Glutamatergic neuron (in vitro differentiated cells): ENCODE measurements at places on chromosomes 6 and 20.

- no peak for DNase-seq
These were observed 20.4 kb downstream of the TAF11 start for GRCh38 chr6:34867484-34867883.

- DNase-seq: no peak
These were observed 247.9 kb downstream of the CDH4 start for GRCh38 chr20:61499859-61500554.

GRCh38 chr6:67047996-67048395, 1341.0 kb upstream of the EYS start:
- no peak for DNase-seq

- peak; percentile 92 for DNase-seq
These were observed 14.6 kb downstream of the CD40 start for GRCh38 chr20:46132705-46133120.

- no peak for DNase-seq
These were observed 31.7 kb upstream of the NTSR1 start for GRCh38 chr20:62676976-62677375.

DNA sequence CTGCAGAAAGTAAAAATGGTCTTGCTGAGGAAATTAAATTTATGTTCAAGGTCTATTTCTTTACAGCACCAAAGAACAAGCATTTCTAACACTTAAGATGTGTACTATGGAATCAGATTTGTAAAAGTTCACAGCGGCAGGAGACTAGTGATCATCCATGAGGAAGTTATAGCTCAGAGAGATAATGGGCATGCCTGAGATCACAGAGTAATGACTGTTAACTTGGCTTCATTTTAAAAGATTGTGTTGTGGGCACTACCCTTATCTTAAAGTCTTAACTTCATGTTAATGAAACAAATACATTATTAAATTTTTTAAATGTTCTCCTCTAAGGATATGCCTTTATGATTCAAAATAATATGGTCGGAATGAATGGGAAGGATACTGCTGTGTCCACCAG, 168.6 kb downstream of the GMPR start:
- no peak for DNase-seq

- DNase-seq: peak; percentile 41
These were observed 42.3 kb upstream of the PTPN1 start for GRCh38 chr20:50467718-50468356.

- no peak for DNase-seq
These were observed 293.5 kb downstream of the CENPW start for GRCh38 chr6:126633373-126633772.

GRCh38 chr6:158575550-158575949, 15.7 kb downstream of the TMEM181 start:
- DNase-seq: no peak

- peak; percentile 10 for DNase-seq
These were observed 25.6 kb downstream of the COL20A1 start for GRCh38 chr20:63318391-63319163.

GRCh38 chr6:70474751-70475150, 61.4 kb downstream of the FAM135A start:
- DNase-seq: no peak

DNA sequence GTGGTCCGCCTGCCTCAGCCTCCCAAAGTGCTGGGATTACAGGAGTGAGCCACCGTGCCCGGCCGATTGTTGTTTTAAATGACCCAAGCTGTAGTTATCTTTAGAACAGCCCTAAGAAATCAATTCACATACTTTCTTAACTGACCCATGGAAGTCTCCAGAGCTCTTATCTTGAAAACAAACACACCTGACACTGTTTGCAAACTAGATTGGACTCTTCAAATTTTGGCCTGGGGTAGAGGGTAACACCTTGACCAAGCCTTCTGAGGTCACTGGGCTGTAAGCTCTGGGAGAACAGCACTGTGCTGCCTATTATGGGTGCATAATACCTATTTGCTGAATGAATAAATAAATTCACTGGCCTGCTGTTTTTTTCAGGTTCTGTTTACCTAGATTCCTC, 190.6 kb downstream of the AIG1 start:
- no peak for DNase-seq

GRCh38 chr20:3068986-3069900, 2.2 kb upstream of the OXT start:
- DNase-seq: no peak

GRCh38 chr6:124234801-124235200, 431.1 kb downstream of the NKAIN2 start:
- DNase-seq: no peak

GRCh38 chr6:124002377-124003081, 198.9 kb downstream of the NKAIN2 start:
- DNase-seq: no peak

DNA sequence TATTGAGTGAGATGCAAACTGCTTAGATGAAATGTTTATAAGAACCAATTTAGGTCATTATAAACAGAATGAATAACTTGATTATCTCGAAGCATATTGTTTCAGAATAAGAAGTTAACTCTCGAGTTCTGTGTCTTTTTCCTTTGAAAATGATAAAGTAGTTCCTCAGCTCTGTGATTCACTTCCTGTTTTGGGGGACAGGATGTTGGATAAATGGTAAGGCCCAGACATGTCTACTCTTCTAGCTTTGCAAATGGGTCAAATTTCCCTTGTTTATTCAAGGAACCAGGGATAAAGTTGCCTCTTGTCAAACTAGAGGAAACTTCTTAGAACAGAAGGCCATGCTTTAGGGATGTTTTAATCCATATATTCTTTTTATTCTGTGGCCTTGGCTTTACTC, 246.9 kb downstream of the SOX4 start:
- DNase-seq: no peak

DNA sequence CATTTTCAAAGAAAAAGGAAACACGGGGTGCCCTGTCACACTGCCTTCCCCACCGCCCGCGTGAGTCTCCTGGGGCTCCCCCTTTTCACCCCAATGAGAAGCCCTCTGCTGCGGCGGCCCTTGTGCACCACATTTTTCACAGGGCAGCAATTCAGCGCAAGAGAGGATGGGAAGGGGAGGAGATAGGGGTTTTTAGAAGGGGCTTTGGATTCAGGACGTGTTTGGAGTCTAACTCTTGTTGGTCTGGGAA, 726 bp upstream of the ARFGEF3 start:
- DNase-seq: no peak

GRCh38 chr6:159595173-159595572, 97.9 kb downstream of the SOD2 start:
- DNase-seq: no peak

GRCh38 chr20:38172408-38172807, 7.3 kb upstream of the TGM2 start:
- no peak for DNase-seq

- no peak for DNase-seq
These were observed 164.1 kb upstream of the KCNQ5 start for GRCh38 chr6:72457738-72458137.

DNA sequence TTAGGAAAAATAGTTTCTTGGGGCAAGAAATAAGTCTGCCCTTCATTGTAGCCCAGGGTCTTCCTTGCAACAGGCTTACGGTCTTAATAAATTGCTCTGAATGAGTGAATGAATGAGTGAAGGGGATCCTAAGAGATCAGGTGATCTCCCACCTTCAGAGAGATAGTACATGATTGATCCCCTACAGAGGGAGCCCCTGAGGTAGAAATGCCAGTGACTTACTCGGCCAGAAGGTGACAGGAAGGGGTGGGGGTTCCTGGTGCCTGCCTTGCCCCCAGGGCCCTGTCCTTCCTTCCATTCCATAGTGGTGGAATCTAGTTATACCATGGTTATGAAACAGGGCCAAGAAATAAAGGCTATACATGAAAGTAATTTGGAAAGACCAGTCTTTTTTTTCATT, 215.3 kb upstream of the SSTR4 start:
- DNase-seq: no peak

DNA sequence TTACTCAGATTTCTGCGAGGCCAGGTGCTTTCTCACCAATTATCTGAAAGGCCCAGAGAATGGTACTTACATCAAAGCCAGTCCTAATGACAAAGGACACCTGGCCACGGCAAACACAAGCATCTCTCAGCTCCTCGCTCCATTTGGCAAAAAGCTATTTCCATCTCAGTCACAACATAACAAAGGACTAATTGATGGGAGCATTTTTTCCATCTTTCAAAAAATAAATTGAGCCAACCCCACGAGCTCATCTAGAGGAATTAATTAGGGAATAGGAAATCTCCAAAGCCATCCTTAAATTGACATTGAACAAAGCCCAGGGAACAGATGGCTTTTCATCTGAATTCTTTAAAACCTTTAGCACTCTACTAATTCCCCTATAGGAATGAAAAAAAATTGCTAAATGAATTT, 236.7 kb downstream of the HAO1 start:
- DNase-seq: no peak

DNA sequence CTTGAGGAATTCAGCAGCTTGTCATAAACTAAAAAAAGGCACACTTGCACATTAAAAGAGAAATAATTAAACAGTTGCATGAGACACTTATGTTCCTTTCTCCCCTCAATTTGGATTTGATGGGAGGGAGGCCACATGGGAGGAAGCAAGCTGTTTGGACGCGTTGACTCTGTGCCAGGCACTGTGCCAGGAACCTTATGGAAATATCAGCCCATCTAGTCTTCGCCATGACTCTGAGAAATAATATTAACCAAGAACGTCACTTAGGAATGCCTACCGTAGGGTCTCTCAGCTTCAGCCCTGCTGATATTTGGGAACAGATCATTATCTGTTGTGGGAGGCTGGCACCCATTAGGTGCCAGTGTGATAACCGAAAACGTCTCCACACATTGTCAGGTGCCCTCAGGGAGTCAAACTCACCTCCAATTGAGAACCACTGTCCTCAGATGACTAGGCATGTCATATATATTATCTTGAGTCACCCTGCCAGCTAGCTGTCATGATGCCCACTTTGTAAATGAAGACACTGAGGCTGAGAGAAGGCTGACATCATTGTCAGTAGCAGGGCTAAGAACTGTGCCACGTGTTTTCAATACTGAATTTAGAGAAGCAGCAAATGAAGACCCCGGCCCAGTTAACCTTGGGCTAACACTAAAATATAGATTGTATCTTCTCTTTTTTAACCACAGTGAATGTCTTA, 36.1 kb downstream of the EYA2 start:
- no peak for DNase-seq

- no peak for DNase-seq
These were observed 534.2 kb upstream of the GJE1 start for GRCh38 chr6:141598487-141598886.

GRCh38 chr6:165689699-165690098, 26.7 kb upstream of the PDE10A start:
- DNase-seq: no peak

DNA sequence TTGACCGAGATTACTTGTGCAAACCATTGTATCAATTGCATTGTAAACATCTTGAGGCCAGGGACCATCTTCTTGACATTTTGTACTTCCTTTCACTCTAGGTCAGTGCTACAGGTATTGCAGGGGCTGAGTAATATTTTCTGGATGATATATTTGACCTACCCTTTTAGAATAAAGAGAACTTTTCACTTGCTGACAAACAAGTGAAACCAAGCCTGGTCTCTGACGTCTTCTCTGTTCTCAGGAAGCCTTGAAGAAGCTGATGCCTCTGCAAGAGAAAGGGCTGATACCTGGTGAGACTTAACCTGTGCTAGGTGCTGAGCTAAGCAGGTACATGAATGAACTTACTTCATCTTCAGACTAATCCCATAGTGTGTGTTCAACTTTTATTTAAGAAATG, 60.5 kb upstream of the GGTLC1 start:
- DNase-seq: no peak

- DNase-seq: no peak
These were observed 29.0 kb upstream of the OPN5 start for GRCh38 chr6:47752801-47753200.

DNA sequence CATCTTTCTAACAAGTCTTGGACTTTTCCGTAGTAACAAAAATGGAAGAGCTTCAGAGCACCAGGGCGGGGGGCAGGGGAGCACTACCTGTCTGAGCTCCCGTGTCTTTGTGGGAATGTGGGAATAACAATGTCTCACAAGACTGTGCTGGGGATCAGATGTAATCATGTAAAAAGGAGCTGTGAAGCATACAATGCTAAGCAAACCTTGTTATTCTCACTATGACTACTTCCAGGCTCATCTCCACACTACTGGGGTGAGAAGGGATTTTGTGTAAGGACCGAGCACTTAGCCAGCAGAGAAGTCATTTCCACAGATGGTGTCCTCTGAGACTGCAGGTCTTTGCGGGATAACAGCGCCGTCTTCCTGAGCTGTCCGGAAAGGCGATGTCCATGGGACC, 27.1 kb downstream of the PRR18 start:
- DNase-seq: no peak

DNA sequence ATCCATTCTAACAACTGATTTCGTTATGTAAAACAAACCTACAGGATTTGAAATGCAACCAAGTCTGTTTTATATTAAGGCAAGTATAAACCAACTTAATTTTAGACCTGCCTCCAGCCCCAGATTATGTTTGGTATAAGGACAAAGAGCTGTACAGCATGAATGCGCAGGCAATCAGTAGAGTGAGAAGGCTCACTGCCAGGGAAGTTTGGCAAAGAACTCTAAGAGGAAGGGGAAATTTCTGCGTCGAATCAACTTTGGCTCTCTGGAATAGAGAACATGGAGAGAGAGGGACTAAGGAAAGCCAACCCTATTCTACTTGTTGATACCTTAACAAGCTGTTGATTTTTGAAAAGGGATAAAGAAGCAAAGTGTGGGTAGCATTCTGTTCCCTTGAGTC, 96.9 kb upstream of the FOXO3 start:
- no peak for DNase-seq

DNA sequence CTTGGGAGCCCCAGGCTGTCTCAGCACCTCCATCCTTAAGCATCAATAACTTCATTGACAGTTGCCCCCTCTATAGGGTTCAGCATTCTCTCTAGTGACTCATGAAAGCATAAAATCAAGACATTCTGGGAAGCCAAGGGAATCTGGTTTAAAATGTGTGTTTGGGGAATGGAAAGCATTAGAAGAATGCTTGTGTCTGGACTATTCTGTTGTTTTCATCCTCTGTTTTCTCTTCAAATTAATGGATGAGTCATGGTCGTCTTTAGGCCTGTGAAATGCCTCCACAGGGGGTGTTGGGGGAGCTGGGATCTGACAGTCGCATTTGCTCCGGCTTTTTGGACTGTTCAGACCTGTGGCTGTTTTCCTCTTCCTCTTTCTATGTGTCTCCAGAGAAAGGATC, 279.7 kb downstream of the CDC5L start:
- no peak for DNase-seq
